ENCODE measurements at places on chromosomes 7 and 10.

GRCh38 chr10:32972929-32973328, 14.9 kb upstream of the ITGB1 start:
- DNase-seq, result no peak

- no peak for DNase-seq
These were observed 246.2 kb downstream of the ETV1 start for GRCh38 chr7:13743226-13743625.

DNA sequence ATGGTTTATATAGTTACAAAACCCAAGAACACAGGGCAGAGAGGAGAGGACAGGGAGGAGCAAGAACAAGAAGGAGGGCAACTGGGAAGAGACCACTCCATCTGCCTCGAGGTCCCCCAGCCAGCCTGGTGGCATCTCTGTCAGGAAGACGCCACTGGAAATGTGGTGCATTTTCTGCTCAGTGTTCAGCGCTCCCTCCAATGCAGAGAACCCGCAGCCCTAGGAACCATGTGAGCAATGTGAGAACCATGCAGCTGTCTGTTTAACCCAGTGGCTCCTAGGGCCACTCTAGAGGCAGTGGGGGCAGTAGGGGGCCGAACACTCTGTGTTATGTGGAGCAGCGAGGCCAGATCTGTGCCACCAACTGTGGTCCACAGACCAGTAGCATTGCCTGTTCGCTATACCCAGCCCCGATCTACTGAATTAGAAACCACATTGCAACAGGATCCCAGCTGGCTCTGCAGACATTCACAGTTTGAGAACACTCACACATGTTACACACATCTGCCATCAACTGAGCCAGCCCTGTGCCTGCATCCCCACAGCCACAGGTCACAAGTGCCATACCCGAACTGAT, 110.2 kb downstream of the CPXM2 start:
- no peak for DNase-seq

GRCh38 chr7:50865450-50865849, 82.8 kb upstream of the GRB10 start:
- no peak for DNase-seq

DNA sequence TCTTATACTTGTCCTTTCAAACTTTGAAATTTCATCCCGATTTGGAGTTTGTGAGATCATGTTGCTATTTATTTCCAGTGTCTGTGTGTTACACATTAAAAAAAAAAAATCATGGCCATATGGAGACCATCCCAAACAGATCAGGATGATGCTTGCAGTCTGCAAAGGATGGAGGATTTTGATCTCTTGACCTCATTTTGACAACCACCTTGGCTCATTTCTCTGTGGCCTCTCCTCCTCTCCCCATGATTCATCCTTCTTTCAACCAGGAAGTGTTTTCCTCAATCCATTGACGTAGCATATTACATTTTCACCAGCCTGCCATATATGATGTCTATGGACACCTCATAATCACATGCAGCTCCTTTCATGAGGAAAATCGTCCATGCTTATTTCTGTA, 68.9 kb upstream of the INSYN2A start:
- DNase-seq, result no peak

- DNase-seq, result no peak
These were observed 111.7 kb upstream of the COBL start for GRCh38 chr7:51428217-51428887.

DNA sequence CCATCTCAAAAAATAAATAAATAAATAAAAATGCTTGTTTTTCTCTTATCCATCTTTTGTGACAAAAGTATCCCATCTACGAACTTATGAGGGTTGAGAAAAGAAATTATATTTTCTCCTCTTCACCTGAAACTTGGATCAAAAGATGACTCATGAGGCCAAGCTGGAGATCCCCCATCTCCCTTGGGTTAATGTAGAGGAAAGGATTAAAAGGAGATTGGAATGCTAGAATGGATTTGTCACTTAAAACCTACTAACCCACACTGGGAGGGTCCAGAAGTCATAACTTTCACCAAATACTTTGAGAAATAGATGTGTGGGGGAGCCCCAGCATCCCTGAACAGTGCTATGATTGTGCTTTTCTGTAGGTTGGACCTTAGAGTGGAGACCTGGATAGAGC, 46.3 kb upstream of the PIK3CG start:
- DNase-seq, result no peak

GRCh38 chr7:79604841-79605240, 151.4 kb upstream of the MAGI2 start:
- no peak for DNase-seq

DNA sequence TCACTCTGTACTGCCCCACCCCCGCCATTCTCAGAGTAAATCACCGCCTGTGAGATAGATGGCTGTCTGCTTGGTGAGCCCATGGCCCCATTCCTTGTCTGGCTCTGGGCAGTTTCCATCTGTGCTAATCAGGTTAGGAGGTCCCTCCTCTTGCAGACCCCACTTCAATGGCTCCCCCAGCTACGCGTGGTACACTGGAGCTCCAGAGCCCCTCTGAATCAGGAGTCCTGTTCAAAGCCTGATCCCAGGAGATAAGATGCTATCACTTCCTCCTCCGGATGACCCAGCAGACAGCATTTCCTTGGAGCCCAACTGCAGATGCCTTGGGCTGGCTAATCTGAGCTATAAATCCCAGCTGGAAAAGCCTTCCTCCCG, 122.3 kb downstream of the SH3PXD2A start:
- DNase-seq, result no peak

GRCh38 chr10:111114758-111115500, 38.1 kb downstream of the ADRA2A start:
- no peak for DNase-seq

All from GM12892 (cell line).